CD8-positive, alpha-beta memory T cell (primary cell): ENCODE measurements at places on chromosomes 11 and 22. TPM values are rescaled to one million over a fixed set of nuclear protein-coding genes. Genes with fewer than 3 reads are reported as not detected.

Gene FBLN1
- polyA plus RNA-seq, result not detected

DNA sequence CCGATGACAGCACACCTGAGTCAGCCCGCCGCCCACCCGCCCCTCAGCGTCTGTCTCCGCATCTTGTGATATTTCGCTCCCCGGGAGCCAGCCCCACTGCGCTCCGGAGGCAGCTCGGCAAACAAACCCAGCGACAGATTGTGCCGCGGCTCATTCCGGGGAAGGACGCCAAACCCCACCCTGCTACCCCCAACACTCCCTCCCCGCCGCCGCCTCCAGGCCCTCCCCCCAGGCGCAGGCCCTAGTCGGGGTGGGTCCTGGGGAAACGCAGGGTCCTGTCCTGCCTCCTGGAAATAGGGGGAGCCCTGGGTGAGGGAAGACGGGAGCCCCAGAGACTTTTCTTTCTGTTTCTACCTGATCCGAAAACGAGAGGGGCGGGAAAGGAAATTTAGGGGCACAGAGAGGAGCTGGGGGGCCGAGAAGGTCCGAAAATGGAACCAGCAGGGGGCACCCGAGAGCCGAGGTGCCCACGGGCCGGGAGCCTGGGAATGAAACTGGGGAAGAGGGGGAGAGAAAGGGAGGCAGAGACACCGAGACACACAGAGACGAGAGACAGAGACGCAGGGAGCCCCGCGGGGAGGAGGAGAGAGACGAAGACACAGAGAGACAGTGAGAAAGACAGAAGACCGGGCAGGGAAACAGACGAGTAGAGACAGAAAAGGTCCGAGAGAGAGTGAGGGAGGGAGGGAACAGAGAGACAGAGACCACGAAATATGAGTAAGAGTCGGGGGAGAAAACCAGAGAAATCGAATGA, 1.7 kb upstream of the RTN4RL2 start:
- peak; percentile 47 for DNase-seq

- no peak for DNase-seq
Observed at GRCh38 chr22:37343863-37344734, 61.8 kb downstream of the CYTH4 start.

- peak; percentile 59 for DNase-seq
Observed at GRCh38 chr11:65116370-65117205, 913 bp downstream of the ZNHIT2 start.

DNA sequence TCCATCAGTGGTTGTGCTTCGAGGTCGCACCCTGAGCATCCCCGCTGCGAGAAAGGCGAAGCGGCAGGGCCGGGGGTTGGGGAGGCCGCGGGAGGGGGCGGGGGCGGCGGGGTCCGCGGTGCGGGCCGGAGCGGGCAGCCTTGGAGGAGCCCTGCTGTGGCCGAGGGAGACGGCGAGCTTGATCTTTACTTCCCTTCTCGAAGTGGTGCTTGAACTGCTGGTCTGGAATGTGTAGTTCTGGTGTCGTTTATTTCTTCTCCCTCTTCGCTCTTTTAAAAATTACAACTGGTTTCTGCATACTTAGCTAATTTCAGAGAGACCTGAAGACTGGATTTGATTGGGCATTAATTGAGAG, 1.1 kb downstream of the APLP2 start:
- DNase-seq, result no peak

Gene AAMDC
- polyA plus RNA-seq, result 22.1 TPM

DNA sequence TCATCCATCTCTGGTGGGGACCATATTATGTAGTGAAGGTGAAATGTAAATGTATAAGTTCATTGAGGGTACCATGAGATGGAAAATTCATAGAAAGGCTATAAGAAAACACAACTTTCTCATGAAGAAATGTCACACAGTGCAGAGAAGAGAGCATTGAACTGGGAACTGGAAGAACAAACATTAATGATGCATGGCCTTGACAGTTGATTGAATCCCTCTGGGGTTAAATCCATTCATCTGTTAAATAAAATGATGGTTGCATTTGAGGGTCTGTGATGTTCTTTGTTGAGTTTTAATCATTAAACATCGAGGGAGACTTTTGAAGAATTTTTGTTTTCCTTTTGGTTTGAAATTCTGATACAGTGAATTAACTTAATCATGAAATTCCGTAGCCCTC, 1401.4 kb downstream of the FAM181B start:
- DNase-seq, result no peak

DNA sequence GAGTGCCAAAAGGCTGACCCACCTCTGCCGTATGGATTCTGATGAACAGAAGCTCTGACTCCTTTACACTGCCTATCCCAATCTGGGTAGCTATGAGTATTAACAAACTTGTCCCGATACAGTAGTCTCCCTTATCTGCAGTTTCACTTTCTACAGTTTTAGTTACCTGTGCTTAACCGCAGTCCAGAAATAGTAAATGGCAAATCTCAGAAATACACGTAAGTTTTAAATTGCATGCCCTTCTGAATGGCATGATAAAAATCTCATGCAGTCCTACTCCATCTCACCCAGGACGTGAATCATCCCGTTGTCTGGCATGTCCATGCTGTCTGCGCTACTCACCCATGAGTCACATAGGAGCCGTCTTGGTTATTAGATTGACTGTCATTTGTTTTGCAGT, 68.8 kb downstream of the SNX19 start:
- no peak for DNase-seq

DNA sequence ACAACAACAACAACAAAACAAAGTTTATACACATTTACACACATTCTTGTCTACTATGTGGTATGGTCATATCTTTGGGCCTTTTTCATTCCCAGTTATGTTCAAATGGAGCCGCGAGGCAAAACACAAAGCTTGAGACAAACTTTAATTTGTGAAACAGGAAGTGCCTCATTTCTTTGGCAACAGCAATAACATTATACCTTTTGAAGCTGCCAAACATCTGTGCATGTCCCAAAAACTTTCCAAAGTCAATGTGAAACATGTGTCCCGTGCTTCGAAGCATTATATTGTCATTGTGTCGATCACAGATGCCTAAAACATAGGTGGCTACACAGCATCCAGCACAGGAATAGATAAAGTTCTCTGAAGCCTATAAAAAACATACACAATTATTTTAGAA, 25.0 kb upstream of the RPS13 start:
- DNase-seq, result no peak

Gene XKR3
- polyA plus RNA-seq, result not detected

Gene OR5B21
- polyA plus RNA-seq, result not detected
